Esophagus (tissue), 2 donors: ENCODE measurements at places on chromosomes 7 and 10. TPM values are rescaled to one million over a fixed set of nuclear protein-coding genes. Genes with fewer than 3 reads are reported as not detected.

Gene PPP3CB
- polyA plus RNA-seq, result 15.7 TPM

Gene SPDYE6
- 0.22 TPM for polyA plus RNA-seq

Gene CDHR1
- polyA plus RNA-seq, result 16.1 TPM

Gene GIMAP5
- polyA plus RNA-seq, result 5.2 TPM

Gene OPN1SW
- not detected for polyA plus RNA-seq

Gene CCDC3
- polyA plus RNA-seq, result 3.2 TPM

Gene RBP4
- polyA plus RNA-seq, result 0.14 TPM

Gene TAS2R5
- 1.0 TPM for polyA plus RNA-seq

Gene RPA3
- 16.4 TPM for polyA plus RNA-seq

Gene CEP55
- polyA plus RNA-seq, result 8.3 TPM

Gene TLX1
- not detected for polyA plus RNA-seq

Gene CNPY1
- polyA plus RNA-seq, result not detected

Gene SAP25
- 1.5 TPM for polyA plus RNA-seq
